A172 (cell line): ENCODE measurements at places on chromosomes 4 and X.

DNA sequence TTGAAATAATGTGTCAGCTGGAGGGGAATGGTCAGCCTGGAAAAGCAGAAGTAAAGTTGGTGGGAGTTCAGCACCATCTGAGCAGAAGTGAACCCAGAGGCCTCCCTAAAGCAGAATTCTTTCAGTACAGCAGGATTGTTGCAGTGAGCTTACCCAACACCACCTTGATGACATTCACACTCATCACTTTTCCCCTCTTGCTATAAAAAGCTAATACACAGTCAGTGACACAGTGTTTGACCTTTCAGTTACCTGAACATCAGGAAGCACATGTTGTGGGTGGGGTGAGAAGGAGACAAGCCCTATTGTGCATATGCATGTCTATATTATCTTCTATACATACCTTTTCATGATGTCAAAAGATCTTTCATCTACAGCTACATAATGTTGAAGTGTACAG, 624.7 kb upstream of the ZFP42 start:
- no peak for DNase-seq

DNA sequence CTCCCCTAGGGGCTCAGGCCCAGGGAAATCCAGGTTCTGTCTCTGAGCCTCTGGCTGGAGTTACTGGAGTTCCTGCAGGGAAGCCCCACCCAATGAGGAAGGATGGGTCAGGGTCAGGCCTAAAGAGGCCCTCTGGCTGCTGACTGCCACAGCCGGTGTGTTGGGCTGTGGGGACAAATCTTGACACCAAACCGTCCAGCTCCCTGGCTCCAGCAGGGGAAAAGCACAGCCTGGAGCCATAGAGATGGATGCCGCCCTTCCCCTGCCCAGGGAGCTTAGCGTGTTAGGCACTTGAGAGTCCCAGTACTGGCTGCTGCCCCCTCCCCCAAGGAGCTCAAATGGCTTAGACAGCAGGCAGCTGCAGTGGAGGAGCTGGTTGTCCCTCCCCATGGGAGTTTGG, 321.3 kb upstream of the LCORL start:
- no peak for DNase-seq

- no peak for DNase-seq
These were observed 142.0 kb downstream of the AFF1 start for GRCh38 chr4:87076690-87077358.

GRCh38 chr4:19999775-20000414, 251.8 kb upstream of the SLIT2 start:
- DNase-seq, result no peak

GRCh38 chrX:19840899-19841648, 46.3 kb downstream of the SH3KBP1 start:
- peak; percentile 70 for DNase-seq

DNA sequence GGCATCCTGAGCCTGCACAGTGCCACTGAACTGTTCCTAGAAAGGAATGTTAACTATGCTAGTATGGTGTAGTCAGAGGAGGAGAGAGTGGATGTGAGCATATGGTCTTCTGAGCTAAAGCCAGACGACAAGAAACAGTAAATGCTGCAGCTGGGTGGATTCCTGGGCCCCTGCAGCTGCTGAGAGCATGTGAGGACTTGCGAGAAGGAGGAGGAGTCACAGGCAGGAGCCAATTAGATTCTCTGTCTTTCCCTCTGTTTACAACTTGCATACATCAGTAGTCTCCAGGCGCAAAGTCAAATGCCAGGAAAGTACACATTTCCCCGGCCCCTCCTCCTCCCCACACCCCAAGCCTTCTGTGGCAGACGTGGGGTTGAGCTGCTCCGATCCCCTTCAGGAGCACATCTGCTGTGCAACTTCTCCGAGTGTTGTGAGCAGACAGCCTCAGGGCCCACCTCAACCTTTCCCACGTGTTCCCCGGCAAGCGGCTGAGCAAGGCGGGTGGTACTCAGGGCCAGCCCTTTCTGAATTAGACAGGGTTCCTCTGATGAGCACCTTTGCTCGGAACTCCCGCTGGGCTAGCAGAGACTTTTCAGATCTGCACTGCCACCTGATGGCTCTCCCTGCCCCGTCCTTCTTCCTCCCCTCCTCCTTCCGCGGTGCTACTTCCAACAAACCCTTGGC, 108.7 kb upstream of the ATP6AP2 start:
- DNase-seq, result peak; percentile 75

GRCh38 chr4:77178560-77178959, 21.6 kb downstream of the CCNG2 start:
- no peak for DNase-seq

DNA sequence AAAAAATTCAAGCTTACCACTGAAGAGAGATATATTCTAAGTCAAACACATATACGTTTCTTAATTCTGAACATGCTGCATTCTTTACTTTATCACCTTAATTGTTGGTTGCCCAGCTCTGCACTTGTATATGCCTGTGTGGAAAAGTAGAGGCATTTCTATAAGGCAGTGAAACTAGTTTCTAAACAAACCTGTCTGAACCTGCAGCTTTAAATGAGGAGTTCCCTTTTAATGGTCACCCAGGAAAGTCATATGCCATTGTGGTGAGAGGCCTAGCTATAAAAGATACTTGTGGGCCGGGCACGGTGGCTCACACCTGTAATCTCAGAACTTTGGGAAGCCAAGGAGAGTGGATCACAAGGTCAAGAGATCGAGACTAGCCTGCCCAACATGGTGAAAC, 147.4 kb upstream of the RXFP1 start:
- DNase-seq, result no peak

GRCh38 chr4:3225936-3226335, 23.0 kb upstream of the MSANTD1 start:
- no peak for DNase-seq

- DNase-seq, result no peak
These were observed 140.4 kb downstream of the SLC10A7 start for GRCh38 chr4:146381263-146381872.

GRCh38 chr4:75698162-75698962, 25.2 kb upstream of the G3BP2 start:
- DNase-seq, result no peak

- no peak for DNase-seq
These were observed 68.2 kb upstream of the TMEM33 start for GRCh38 chr4:41866799-41867677.

DNA sequence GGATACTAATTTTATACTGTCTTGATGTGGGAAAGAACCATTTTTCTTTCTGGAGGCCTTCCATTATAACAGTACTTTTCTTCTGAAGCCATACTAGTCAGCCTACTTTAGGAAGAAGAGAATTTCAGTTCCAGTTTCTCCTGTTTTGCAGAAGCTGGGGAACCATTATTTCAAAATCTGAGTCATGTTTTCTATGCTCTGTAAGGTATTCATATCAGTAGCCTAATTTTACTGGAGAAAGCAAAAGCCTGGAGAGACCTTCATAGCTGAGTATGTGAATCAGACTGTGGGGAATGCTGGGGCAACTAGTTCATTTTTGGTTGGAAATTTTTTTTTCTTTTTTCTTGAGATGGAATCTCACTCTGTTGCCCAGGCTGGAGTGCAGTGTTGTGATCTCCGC, 22.4 kb downstream of the AFF1 start:
- DNase-seq, result peak; percentile 32

DNA sequence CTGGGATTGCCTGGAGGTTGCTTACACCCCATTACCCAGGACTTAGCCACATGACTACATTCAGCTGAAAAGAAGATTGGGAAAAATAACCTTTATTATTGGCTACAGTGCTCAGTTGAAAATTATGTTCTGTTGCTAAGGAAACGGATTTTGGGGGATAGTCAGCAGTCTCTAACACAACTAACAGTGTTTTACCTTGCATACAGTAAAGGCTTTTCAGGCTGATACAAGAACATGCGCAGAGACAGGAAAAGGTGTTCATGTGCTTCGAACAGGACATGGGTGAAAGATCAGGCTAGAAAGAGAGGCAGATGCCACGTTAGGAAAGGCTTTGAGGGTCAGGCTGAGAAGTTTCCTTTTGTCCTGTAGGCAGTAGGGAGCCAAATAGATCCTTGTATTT, 14.8 kb upstream of the RHOH start:
- DNase-seq, result no peak

DNA sequence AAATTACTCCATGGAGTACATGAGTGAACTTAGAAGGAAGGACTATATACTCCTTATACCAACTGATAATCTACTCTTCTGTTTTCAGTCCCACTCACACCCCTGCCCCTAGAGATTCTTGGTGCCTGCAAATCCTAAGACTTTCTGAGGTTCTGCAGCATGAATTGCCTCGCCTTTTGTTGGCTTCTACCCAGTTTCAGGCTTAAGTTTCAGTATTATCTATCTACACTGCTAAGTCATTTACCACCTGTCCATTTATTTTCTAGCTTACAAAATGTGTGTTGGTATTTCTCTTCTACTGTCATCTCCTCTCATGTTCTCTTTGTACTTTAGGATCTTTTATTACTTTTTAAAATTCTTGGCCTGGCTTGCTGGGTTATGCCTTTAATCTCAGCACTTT, 94.4 kb upstream of the AMOT start:
- DNase-seq, result no peak

- peak; percentile 67 for DNase-seq
These were observed 279.9 kb upstream of the SLIT2 start for GRCh38 chr4:19971829-19972228.

- DNase-seq, result no peak
These were observed 20.8 kb downstream of the ZNF185 start for GRCh38 chrX:152918707-152919106.

DNA sequence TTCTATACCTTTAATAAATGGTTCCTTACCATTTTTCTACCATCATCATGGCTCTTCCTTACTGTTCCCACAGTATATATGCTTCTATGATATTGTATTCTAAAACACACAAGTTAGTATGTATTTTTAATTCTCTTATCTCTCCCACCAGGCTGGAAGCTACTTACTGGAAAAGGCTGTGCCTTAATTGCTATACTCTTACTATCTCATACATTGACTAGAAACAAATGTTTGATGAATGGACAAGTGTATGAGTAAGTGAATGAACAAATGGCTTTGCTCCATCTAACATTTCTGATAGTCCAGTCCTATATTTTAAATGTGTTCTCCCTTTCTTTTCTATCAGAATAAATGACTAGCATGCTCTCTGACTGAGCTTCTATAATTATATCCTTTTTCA, 320.8 kb upstream of the RASGEF1B start:
- DNase-seq, result no peak

- DNase-seq, result no peak
These were observed 12.2 kb upstream of the PDE6B start for GRCh38 chr4:613126-613525.

DNA sequence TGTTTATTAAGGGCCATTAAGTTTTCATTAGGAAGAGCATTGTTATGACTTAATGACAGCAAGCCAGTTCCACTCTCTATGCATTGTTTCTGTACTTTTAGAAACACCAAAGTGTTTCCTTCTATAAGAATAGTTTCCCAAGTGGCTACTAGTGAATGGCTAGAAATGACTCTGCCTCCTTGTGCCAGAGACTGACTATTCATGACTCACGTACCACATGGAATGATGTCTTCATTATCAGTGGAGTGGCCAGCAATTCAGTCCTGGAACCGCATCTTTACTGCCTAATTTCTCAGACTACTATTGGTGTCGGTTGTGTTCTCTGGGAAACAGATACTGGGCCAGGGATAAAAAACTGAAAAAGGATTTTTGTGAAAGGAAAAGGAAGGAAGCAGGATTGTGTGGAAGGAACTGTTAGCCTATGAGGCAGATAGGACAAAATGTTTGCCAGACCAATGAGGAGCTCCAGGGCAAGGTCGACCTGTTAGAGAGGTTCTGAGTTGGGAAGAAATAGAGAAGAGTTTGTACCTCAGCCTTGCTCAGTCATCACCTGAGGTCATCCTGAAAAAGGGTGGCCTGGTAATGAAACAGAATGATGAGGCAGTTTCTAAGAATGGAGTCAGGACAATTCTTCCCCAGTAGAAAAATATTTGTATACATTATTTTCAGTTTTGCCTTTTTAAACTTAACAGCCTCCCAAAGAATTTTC, 218.6 kb downstream of the SPCS3 start:
- DNase-seq, result peak; percentile 93

DNA sequence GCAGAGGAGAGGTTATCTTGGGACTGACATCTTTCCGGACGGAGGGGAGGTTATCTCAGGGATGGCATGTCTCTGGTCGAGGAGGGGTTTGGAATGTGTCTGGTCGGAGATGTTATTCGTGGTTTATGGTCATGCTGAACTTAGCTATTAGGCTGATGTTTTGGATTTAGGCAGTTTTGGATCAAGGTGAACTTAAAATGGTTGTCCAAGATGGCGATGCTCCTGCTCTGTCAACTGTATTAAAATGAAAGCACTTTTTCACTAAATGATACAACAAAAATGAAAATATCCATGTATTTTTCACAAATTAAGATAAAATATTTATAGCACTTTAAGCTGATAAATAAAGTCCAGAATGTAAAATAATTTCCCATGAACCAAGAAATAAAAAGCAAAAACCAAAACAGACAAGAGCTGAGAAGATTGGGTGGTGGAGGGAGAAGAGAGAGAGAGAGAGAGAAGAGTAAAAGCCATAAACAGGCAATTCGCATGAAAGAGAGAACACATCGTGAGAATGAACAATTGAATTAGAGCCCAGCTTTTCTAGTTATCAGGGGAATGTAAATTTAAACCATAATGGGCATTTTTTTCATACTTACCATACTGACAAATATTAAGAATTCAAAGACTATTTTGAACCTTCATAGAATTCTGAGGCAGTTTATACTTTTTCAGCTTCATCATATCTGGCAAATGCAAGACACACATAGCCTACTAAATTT, 2236.0 kb upstream of the AGA start:
- no peak for DNase-seq
